ENCODE measurements at places on chromosomes 2 and 18.

- no peak for DNase-seq
These were observed 152.0 kb downstream of the FAM210A start for GRCh38 chr18:13574355-13574754.

GRCh38 chr2:134190807-134191203, 63.1 kb upstream of the MGAT5 start:
- no peak for DNase-seq

- peak; percentile 33 for DNase-seq
These were observed 332.4 kb upstream of the MYT1L start for GRCh38 chr2:2663401-2664036.

DNA sequence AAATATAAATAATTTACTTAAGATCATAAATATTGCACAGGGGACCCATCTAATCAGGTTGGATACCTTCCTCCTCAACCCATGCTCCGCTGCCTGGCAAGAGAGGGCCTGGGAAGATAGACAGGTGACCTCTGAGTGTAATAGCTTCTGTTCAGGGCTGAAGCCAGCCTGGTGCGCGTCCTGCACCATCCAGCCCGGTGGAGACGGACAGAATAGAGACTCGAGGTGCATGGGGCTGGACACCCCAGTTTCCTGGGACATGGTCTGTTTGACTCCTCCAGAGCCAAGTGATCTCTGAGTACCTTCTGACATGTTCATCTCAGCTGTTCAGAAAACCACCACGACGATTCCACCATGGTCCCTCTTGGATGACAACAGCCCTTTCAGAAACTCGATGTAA, 209.3 kb upstream of the MYT1L start:
- no peak for DNase-seq

DNA sequence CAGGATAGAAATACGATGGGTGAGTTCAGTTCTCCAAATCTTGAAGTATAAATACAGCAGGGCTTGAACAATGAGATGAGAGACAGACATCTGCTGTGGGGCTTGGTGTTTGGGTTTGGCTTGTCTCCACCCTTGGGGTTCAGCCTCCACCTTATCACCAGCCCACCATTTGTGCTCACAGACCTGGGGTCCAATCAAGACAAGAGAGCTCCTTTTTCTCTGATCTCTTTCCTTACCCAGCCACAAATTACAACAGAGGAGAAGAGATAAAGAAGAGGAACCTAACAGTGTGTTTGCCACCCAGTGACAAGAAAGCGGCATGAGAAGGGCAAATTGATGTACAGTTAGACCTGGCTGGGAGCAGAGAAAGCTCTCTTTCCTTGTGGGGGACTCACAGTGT, 204.5 kb upstream of the CXCR4 start:
- DNase-seq, result no peak

DNA sequence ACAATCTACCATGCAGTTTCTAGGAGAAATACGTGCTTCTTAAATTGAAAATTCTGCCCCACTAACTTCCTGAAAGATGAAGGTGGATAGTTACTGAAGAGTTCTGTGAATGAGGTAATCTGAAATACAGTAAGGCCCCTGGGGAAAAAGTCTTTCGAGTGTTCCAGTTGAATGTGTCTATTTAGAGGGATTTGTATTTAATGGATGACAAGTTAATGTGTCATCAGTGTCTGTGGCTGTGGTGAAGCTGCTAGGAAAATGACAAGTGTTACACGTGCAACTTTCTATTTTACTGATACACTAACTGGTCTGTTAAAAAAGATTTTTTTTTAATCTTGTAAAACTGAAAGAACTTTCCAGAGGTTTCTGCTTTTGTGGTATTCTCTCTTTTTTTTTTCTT, 384.6 kb downstream of the STK39 start:
- peak; percentile 56 for DNase-seq

DNA sequence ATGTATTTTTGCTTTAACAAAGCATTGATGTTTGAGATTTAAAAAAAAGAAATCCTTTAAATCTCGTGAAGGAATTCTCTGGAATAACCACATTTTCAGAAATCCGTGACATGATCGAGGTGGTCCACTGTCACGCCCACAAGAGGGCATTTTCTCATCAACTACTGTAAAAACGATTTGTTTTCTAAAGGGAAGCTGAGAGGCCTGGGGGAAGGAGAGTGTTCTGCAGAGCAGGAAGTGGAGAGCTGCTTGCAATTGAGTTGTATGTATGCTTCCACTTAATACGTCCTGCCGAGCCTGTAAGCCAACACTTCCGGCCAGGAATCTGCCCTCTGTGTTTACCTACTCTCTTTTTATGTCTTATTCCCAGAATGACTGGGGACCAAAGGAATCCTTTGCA, 19.4 kb downstream of the KLHL29 start:
- DNase-seq, result peak; percentile 68

- DNase-seq, result peak; percentile 29
These were observed 65.5 kb downstream of the ACAA2 start for GRCh38 chr18:49747876-49748275.

DNA sequence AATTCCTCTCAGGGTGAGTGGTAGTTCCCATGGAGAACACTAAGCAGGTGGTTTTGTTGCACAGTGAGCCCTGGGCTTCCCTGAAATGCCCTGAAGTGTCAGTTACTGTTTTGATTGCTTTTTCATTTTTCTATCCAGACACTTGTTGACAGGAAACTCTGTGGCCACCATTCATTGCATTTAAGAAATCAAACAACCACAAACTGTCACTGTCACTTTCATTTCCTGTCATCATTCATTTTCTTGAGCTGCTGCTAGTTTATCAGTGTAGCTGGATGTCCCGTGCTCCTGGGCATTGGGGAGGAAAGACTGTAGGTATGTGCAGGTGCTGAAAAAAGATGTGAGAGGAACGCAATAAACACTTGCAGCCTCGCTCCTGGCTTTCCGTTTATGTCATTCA, 891.6 kb upstream of the ZEB2 start:
- DNase-seq, result no peak

DNA sequence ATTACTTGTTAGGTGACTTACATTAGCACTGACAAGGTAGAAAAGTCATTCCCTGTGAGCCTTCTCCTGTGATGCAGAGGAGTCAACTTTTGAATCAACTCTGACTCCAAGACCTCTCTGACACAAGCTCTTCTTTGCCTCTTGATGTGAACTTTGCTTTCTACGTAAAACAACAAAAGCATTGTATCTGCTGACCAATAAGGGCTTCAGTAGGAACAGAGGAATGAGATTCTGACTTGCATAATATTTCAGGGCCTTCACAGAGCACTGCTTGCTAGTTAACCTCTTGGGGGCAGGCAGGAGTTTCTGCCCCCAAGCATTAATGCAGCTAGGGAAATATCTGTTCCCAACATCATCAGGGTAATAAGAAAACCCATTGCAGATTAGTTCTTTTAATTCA, 791.5 kb downstream of the BCL11A start:
- no peak for DNase-seq

- peak; percentile 61 for DNase-seq
These were observed 107.8 kb upstream of the DAPL1 start for GRCh38 chr2:158687315-158687714.

DNA sequence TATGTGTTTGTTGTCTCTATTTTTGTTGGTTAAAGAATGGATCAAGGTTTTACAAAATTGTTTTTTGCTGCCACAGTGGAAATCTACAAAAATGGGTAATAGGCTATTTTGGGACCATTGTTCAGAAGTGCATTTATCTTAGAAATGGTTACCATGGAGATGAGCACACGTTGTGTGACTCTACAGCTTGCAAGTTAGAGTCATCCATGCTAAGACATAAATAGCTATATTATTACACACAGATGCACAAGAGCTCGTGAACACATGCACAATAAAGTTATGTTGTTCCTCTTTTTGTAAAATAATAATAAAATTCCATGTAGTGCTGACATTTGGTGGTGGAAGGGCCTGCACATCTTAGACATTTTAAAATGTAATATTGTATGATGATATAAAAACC, 15.5 kb upstream of the DUSP19 start:
- peak; percentile 73 for DNase-seq

DNA sequence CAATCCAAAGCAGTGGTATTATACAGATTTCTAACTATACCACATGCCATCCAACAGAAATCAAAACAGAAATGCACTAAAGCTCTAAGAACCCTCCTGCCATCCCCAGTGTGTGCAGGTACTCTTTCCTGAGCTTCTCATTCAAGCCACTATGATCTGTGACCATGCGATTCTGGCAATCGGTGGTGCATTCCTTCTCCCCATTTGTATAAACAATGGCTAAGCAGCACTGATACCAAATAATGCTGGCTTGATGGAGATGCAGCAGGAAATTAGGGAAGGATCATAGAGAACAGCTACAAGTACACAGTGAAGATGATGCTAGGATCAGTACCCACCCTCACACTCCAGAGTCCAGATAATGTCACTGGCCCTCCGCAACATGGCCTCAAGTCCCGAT, 51.8 kb downstream of the PPP4R1 start:
- no peak for DNase-seq

GRCh38 chr18:79274823-79275222, 120.9 kb upstream of the NFATC1 start:
- DNase-seq, result no peak

DNA sequence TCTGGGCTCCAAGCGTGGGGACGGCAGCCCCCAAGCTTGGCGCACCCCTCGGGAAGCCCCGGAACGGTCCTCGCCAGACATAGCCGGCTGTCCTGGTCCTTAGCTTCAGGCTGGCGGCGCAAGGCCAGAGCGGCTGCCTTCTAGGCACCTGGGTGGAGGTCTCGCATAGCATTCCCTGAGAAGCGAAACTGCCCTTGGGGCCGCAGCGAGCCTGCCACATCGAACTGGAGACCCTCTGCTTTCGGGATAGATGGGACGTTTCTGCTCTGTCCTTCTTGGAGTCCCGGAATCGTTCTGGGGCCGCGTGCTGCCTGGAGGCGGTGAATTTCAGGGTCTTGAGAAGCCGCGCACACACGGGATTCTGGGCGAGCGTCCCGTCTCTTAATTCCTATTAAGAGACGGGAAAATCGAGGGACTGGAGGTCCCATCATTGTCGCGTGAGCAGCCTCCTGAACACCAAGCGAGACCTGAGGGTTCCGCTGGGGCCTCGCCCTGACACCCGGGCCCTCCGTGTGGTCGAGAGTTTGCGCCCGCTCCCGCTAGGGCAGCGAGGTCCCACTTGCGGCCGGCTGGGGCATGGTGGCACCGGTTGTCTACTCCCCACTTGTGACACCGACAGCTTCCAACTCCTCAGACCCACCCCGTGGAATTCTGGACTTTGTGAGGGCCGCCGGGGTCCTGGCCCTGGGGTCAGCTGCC, 9.7 kb upstream of the EN1 start:
- no peak for DNase-seq

GRCh38 chr2:149068225-149068995, 29.9 kb downstream of the LYPD6B start:
- DNase-seq, result no peak

DNA sequence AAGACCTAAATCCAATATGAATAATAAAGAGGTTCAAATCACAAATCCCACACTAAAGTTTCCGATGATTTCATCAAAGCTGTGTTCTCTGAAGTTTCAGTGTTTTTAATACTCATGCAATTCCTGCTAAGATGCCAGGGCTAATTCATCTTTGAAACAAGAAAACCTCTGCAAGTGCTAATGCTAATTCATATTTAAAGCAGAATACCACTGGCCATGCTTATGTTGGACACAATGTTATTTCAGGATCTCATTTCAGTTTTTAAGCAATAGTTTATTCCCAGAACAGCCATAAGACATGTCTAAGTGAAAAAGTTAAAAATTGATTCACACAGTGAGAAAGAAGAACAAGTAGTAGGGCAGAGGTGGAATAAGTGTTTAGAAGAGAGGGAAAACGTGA, 62.8 kb downstream of the GRB14 start:
- DNase-seq, result no peak

- no peak for DNase-seq
These were observed 427.0 kb downstream of the LPIN1 start for GRCh38 chr2:12173271-12173942.

GRCh38 chr2:25281522-25281921, 60.2 kb downstream of the DNMT3A start:
- no peak for DNase-seq

- no peak for DNase-seq
These were observed 111.6 kb downstream of the FAM168B start for GRCh38 chr2:130981667-130982066.

DNA sequence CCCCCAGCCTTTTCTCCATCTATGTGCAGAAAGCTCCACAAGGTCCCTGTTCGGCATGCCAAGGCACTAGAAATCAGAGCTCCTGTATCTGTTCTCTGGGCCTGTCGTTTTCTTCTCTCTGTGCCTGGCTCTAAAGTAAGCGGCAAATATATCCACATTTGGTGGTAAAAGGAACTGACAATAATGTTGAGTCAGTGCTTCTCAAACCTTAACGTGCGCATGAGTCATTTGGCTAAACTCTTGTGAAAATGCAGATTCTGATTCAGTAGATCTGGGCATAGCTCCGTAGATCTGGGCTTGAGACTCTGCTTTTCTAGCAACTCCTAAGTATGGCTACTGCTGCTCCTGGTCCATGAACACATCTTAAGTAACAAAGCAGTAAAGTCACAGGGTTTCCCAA, 16.5 kb upstream of the ACSL3 start:
- DNase-seq, result peak; percentile 89

- DNase-seq, result no peak
These were observed 306.8 kb downstream of the GBX2 start for GRCh38 chr2:235861383-235861782.

GRCh38 chr2:153811516-153811915, 60.2 kb upstream of the GALNT13 start:
- DNase-seq, result no peak

- peak; percentile 14 for DNase-seq
These were observed 703 bp downstream of the UGGT1 start for GRCh38 chr2:128091726-128092080.

GRCh38 chr2:220334871-220335590, 707.6 kb downstream of the SLC4A3 start:
- no peak for DNase-seq

GRCh38 chr2:188475945-188476344, 184.3 kb downstream of the GULP1 start:
- DNase-seq, result peak; percentile 86

DNA sequence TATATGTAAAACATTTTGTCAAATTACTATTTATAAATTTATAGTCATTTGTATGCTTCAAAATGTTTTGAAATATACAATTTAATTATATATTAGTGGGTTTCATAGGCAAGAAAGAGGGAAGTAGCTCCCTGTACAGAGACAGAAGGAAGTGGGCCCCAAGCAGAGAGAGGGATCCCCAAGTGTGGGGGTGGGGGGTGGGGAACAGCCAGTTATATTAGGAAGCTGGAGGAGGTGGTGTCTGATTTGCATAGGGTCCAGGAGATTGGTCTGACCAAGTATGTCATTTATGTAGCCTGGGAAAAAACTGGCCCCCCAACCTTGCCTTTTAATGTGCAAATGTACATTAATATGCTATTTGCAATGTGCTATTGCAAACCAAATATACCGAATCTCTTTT, 76.5 kb upstream of the ZSWIM2 start:
- DNase-seq, result no peak

- DNase-seq, result no peak
These were observed 123.3 kb upstream of the KYNU start for GRCh38 chr2:142754182-142754581.

- no peak for DNase-seq
These were observed 498.9 kb downstream of the STK39 start for GRCh38 chr2:167748536-167748935.

DNA sequence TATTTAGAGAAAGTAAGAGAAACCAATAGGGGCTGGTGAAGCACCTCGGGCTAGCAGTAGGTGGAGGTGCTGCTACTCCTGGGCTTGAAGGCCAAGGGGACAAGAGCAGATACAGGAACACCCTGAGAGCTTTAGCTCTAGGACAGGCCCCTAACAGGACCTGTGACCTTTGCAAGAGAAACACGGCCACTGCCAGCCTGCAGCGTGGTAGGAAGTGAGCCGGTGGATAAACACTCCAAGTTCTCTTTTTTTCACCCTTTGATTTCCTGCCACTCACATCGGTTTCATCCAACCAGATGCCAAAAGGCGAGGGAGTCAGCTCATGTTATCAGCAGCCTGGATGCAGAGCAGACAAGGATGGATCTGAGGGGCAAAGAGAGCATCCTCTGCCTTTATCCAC, 66.8 kb upstream of the SPRED2 start:
- DNase-seq, result no peak

Measured in astrocyte (in vitro differentiated cells and primary cell).